CD8-positive, alpha-beta memory T cell (primary cell): ENCODE measurements at places on chromosomes 2 and 18. TPM values are rescaled to one million over a fixed set of nuclear protein-coding genes. Genes with fewer than 3 reads are reported as not detected.

Gene RGPD3
- total RNA-seq, result 0.04 TPM

DNA sequence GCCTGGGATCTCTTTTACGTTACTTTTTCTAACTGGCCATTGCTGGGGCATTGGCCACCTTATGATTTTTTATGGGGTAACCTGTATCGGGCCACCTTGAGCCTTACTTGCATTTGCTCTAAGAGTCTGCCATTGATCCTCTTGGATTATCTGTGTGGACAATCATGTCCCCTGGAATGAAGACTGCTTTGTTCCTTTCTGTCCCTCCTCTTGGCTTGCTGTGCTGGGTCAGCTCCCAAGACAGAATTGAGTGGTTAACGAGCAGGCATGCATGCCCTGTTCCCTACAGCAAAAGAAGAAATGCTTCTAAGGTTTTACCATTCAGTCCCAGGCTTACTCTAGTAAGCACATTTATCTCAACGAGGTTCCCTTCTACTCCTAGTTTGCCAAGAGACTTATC, 46.3 kb downstream of the MAL start:
- no peak for DNase-seq

- DNase-seq, result no peak
Measured at GRCh38 chr2:31083234-31083993, 54.8 kb downstream of the GALNT14 start.

DNA sequence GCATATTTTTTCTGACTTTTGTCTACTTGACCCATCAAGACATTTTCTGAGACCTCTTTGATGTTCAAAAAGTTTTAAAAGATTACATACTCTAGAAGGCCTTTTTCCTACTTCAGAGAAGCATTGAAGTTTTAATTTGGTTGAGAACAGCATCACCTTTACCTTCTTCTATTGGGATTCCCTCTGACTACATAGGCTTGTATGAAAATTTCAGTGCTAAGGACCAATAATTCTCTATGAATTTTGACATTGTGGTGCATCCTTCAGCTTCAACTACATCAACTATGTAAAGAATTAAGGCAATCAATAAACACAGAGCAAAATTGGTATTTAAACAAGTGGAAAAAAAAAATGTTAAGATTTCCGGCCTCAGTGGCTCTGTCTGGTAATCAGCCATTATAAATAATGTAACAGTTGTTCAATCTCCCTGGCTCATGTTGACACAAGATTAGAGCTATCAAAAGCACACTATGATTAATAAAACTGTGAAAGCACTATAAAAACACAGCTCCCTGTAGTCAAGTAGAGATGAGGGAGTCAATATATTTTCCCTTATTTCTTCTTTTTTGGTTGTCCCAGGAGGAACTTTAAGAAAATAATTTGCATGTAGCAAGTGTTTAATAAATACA, 627.0 kb upstream of the SYT4 start:
- DNase-seq, result no peak

Gene LRRFIP1
- total RNA-seq, result 192 TPM

DNA sequence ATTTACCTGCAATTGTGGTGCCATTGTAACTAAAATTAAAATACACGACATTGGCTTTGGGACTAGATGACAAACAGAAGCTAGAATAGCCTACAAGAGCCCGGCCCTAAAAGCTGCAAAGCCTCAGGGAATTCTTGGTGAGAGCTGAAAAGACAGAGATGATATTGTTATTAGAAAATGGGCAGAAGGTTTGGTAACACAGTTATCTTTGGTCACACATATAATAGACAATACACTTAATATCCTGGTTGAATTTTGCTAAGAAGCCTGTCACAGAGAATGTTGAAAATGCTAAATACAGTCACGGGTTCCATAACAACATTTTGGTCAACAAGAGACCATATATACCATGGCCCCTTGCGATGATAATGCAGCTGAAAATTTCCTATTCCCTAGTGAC, 157.3 kb upstream of the CDH19 start:
- no peak for DNase-seq
